ENCODE measurements at places on chromosomes 7 and 10. TPM values are rescaled to one million over a fixed set of nuclear protein-coding genes. Genes with fewer than 3 reads are reported as not detected.

- no peak for DNase-seq
These were observed at the start of gene PCDH15 for GRCh38 chr10:54800741-54801421. Gene PCDH15, minus strand, starts transcription at chr10:54801231. Its CDS starts 136,969 bp downstream, at chr10:54664262.

DNA sequence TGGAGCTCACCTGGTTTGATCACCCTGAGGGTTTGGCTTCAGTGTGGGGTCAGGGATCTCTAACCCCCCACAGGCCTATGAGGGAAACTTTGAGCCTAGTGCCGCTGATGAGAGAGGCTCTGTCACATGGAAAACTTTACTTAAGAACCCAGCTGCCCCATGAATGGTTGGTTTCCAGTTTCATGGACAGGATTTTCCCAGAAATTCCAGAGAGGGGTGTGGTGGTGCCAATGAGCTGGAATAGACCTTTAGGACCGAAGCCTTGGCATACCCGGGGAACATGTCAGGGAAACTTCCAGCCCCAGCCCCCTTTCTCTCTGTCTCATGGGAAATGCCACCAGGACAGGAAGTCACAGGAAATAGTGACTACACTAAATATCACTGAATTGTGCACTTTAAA lies 36.9 kb downstream of the AKR1B1 start:
- DNase-seq = no peak

GRCh38 chr10:126207851-126208250 lies 180.4 kb downstream of the ADAM12 start:
- DNase-seq = no peak

GRCh38 chr7:129782818-129783583 lies 169.8 kb downstream of the UBE2H start:
- no peak for DNase-seq

- DNase-seq = no peak
These were observed 116.6 kb upstream of the SAMD8 start for GRCh38 chr10:74994854-74995253.

GRCh38 chr10:66307826-66308225 lies 618.0 kb upstream of the LRRTM3 start:
- DNase-seq = no peak

DNA sequence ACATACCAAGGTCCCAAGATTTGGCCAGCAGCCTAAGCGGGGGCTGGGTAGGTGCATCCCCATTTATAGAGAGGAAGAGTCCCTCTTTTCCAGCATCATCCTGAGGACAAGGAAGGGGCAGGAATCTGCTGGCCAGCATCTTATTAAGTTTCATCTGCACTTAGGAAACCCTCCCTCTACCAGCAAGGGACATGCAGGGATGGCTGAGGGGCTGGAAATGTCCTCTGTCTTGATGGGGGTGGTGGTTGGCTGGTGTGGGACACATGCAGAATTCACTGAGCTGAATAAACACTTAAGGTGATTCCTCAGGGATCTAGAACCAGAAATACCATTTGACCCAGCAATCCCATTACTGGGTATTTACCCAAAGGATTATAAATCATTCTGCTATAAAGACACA lies 42.1 kb downstream of the NOD1 start:
- DNase-seq = no peak

DNA sequence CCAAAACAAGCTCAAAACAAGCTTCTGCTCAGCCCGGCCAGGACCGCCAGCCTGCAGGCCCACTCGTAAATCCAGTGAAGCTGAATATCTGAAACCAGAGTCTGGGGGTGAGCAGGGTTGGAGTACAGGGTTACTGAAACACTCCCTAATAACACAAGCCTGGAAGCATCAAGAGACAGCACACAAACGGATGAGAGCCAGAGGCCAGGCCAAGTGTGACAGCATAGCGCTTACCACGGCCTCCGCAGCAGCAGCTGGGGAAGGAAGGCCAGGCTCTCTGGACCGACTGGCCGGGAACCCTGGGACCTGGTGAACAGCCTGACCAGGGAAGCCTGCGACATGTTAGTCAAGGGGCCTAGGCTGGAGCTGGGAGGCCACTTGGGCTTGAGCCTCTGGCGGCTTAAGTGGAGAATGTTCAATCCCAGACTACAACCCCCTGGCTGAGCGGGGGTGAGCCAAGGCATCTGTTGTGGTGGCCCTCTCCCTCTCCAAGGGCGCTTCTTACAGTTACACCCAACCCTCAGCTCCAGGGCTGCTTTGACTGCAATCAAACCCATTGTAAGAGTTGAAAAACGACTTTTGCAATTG lies 21.7 kb upstream of the RNF32 start:
- DNase-seq = no peak

DNA sequence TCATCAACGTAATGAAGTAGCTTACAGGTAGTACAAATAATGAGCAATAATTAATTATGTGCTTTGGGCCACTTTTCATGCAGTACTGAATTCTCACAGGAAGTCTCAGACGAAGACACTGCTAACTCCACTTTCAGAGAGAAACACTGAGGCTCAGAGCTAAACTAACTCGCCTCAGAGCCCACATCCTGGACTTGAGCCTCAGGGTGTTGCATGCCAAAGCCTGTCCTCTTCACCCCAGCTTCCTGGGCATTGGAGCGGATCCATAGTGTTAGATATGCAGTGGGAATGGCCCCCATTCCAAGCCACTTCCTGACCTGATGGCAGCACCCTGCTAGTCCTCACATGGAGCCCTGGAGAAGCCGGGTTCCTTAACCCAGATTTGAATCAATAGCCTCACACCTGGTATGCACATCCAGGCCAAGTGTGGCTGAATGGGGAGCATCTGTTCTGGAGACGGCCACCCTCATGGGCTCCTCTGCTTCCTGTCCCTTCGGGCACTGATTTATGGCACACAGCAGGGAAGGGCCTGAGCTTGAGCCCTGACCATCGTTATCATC lies 265.1 kb upstream of the ZNF32 start:
- DNase-seq = no peak

- no peak for DNase-seq
These were observed 421 bp downstream of the SMURF1 start for GRCh38 chr7:99143521-99143852.

DNA sequence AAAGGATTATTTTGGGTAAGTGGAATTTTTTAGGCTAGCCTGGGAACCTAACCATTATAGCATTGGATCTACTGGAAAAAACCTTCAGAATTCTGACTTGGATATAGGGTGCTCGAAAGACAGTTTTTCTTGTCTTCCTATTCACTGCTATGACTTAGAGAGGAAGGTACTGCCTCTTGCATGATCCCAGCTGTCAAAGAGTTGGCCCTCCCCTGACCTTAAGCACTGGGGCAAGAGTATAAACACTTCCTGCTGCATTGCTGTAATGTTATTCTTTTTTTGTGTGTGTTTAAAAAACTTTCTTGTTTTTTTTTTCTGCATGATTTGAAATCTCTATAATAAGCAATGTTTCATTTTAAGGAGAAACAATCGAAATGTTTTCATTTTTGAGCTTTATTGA lies 113.0 kb downstream of the LRMDA start:
- DNase-seq = no peak

DNA sequence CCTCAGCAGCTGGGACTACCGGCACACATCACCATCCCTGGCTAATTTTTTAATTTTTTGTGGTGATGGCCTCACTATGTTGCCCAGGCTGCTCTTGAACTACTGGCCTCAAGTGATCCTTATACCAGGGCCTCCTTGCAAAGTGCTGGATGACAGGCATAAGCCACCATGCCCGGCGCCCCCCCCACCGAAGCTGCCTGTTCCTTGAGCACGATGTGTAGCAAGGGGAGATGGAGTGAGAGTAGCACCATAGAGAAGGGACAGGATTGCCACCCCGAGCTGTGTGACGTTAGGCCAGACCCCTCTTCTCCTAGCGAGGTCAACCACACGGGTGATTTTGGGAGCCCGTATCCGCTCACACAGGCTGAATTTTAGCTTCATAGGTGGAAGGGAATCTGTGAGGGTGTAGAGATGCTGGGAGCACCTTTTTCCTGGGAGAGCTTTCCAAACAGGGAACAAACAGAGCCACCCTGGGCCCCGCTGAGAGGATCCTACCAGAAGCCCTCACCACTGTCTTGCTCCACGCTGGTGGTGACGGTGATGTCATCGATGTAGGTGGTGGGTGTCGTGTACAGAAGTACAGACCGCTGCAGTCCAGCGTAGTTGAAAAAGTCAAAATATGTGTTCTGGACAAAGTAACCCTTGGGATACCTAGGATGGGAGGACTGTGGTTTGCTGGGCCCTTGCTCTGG lies 3.0 kb downstream of the GUSB start:
- no peak for DNase-seq

- no peak for DNase-seq
These were observed 66.8 kb downstream of the SRPK2 start for GRCh38 chr7:105321754-105322455.

Gene KLHDC10
- total RNA-seq = 17.3 TPM

Gene TDRD1
- total RNA-seq = not detected

Gene ITIH2
- not detected for total RNA-seq

Gene RPEL1
- total RNA-seq = not detected
